Fibroblast of skin of right biceps (primary cell): ENCODE measurements at places on chromosomes 7 and 10.

DNA sequence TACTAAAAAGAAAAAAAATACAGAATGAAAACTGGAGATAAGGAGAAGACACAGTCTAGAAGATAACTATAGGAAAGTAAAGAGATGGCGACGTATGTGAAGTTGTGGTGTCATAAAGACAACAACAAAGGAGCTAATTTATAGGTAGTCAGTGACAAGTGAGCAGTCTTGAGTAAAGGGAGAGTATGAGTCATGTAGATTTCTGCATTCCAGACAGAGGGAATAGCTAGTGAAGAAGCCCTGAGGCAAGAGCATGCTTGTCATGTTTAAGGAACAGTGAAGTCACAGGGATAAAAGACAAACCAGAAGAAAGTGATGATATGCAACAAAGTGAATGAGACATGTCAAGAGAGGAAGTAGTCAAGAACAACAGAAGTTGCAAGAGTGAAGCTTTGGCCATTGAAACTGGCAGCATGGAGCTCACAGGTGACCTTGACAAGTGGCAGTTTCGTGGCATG, 2.3 kb upstream of the MIOS start:
- peak; percentile 88 for DNase-seq

GRCh38 chr7:26074919-26075318, 77.1 kb upstream of the NFE2L3 start:
- no peak for DNase-seq

GRCh38 chr10:5259132-5259951, 62.7 kb downstream of the AKR1C4 start:
- no peak for DNase-seq

- DNase-seq, result no peak
Observed at GRCh38 chr10:52316500-52316899, 2.4 kb downstream of the DKK1 start.

GRCh38 chr7:148772297-148773089, 73.8 kb downstream of the CUL1 start:
- DNase-seq, result peak; percentile 94

- DNase-seq, result no peak
Observed at GRCh38 chr10:86653379-86653778, 968 bp upstream of the OPN4 start.

DNA sequence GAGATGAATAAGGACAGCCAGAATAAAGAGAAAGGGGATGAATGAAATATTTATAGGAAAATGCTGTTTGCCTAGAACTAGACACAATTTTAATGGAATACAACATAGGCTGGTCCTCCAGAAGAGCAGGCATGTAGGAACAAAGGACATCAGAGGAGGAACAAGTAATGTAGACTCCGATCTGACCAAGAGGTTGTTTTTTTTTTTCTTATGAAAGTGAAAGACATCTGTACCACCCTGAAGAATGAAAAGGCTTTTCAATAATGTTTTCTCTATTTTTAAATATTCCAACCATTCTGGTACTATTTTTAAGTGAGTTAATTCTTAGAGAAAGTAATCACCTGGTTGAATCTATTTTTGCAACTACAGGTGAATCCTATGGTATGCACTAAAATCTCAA, 136.9 kb upstream of the PTN start:
- no peak for DNase-seq

DNA sequence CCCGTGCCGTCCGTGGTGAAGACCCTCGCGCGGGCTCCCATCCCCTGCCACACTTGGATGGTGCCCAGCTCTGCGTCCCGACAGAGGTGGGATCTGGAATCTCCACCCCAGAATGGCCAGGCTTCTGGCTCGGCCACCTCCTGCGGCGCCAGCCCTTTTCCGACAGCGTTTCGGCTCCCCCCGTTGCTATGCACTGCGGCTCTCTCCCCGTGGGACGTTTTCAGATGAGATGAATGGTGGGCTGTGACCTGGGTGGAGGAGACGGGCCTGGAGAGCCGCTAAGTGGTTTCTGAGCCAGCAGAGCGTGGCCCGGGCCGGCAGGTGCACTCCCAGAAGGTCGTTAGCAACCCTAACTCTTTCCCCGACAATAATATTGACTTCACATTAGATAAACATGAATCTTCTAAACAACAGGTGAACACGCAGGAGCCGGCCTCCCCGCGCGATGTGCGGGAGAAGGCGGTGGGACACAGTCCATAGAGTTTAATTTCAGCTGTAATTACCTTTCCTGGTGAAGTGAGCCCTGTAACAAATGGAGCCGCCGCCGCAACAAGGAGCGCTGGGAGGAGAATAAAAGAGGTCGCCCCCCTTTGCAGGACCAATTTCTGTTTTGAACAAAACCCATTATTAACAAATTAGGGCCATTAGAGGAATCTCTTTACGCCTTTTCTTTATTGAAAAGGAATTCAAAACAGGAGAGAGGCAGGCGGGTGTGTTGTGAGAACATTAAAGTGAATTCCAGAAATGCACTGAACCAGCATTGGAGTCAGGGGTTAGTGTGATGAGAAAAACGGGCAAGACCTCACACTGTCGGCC, 294.3 kb upstream of the PFKP start:
- DNase-seq, result no peak

DNA sequence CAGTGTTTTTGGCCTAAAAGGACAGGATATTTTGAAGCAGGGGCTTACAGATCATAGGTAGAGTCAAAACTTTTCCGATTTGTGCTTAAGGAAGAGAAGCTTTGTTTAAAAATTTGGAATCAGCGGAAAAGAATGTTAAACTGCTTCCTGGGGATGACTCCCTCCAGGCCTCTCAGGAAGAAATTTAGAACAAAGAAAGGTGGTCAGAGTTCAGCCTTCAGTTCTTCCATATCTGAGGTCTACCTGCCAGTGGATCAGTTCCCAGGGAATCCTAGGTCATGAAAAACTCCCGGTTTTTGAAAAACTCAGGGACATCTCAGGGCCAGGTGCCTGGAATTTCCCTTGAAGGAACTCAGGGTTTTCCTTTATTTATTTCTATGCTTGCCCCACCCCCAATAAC, 100.3 kb downstream of the MCU start:
- DNase-seq, result no peak

DNA sequence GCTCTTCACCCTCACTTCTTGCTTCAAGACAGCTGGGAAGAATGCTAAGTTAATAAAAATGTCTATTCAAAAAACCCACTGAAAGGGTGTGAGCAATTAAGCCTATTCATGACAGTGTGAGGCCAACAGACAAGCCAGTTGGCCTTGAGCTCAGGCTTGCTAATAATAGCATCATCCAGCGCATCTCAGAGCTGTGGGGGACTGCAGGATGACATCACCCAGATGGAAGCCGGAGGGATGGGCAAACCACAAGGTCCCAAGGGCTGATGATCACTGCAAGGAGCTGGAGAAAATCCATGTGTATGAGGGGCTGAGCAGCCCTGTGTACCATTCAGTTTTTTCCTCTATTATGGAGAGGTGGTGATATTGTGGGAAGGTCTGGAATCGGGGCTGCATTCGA, 770.4 kb downstream of the TNS3 start:
- peak; percentile 100 for DNase-seq

- DNase-seq, result no peak
Observed at GRCh38 chr10:7039859-7040258, 371.0 kb downstream of the SFMBT2 start.

GRCh38 chr10:77865580-77866324, 60.8 kb downstream of the DLG5 start:
- no peak for DNase-seq

- no peak for DNase-seq
Observed at GRCh38 chr7:47812429-47813136, 135.7 kb downstream of the PKD1L1 start.

DNA sequence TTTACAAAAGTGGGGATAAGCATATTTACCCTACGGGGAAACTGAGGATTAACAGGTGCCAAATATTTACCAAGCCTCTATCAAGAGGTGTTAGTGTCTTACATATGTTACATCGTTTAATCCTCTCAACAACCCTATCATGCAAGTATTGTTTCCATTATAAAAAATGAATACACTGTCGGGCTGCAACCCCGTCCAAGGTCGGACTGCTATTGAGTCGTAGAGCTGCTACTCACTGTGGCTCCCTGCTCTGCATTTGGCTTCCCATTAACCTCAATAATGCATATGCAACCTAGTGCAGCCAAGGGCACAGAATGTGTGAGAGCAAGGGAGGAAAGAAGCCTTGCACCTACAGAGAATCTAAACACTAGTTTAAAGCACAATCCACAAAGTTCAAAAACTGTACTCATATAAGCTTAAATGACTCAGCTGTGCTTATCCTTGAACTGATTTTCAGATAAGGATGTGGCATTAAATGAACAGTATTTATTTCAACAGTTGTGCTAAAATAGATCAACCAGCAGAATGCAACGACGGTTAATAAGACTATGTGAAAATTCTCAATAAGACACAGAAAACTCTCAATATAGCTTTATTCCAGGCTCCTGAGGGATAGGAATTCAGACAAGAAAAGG, 49.9 kb downstream of the UBE2H start:
- no peak for DNase-seq

DNA sequence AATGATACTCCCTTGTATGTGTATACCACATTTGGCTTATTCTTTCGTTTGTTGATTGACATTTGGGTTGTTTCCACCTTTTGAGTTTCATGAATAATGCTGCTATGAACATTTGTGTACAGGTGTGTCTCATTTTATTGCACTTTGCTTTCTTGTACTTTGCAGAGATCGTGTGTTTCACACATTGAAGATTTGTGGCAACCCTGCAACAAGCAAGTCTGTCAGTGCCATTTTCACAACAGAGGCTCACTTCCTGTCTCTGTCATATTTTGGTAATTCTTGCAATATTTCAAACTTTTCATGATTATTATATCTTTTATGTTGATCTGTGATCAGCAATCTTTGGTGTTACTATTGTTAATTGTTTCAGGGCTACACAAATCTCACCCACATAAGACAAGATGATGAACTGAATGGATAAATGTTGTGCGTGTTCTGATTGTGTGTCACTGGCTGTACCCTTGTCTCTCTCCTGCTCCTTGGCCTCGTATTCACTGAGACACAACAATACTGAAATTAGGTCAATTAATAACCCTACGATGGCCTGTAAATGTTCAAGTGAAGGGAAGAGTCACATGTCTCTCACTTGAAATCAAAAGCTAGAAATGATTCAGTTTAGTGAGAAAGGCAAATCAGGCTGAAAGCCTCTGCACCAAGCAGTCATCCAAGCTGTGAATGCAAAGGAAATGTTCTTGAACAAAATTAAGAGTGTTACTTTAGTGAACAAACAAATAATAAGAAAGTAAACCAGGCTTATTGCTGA, 133.6 kb upstream of the JCAD start:
- DNase-seq, result no peak

DNA sequence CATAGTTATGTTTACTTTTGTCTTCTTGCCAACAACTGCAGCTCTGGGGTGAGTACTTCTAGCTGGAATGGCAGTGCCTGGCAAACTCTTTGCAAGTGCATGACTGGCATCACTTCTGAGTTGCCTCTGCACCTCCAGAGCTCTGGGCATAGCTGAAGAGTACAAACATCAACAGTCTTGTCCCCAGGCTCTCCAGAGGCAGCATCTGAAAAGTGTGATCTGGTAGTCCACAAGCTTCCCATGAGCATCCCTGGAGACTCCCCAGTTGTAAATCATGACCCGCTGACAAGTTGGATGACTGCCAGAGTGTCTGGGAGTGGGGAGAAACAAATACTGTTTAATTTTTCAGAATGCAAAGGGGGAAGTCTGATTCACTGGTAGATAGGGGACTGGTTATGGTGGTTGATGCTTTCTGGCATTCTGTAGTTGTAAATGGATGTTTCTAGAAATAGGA, 138.9 kb upstream of the CDK13 start:
- peak; percentile 89 for DNase-seq

DNA sequence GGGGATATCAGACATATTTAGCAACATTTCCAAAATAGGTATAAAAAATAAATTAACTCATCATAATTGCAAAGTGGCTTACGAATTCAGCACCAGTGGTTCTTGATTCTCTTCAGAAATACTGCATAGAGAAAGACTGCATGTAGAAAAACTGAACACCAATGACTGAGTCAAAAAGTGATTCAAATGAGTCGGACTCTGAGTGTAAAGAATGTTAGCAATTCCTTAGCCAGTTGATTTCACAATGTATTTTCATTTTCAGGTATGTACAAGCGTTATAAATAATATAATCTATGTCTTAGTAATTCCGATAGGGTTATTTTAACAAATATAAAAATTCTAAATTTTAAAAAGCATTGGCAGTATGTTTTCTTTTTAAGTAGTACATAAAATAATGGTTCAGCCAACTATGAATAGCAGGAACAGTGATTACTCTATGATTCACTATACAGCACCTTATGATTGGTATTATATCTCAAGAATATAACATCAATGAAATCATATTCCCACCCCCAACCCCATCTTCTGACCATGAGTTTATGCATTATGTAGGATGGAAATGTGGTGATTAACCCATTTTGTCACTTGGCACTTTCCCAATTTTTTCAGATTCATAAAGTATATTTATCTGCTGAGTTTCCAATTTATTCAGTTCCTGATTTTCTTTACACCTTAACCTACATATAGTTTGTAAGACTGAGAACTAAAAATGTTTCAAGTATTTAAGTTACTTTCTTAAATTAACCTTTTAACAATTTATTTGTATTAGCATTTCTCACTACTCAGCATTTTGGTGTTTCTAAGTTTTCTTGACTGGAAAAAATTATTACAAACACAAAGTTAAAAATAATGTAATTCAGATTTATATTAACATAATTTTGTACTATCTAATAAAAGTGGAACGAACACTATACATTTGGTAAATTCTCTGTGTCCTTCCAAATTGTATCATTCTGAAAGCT, 33.9 kb downstream of the DNAJC1 start:
- DNase-seq, result peak; percentile 47

DNA sequence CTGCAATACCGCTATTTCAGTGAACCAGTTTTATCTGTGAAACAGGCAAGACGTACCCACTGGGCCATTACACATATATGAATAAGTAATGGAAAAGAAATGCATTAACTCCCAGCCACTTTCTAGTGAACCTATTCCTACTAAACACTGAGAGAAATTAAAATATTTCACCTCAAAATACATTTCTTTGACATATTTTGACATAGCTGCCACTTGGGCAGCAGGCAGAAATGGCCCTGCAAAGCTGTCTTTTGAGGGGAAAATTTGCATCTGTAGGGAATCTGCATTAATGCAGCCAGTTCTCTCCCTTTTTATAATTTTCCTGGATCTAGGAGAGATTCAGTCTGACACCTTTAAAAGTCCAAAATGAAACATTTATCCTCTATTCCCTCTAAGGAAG, 714.8 kb upstream of the POM121L12 start:
- DNase-seq, result no peak

DNA sequence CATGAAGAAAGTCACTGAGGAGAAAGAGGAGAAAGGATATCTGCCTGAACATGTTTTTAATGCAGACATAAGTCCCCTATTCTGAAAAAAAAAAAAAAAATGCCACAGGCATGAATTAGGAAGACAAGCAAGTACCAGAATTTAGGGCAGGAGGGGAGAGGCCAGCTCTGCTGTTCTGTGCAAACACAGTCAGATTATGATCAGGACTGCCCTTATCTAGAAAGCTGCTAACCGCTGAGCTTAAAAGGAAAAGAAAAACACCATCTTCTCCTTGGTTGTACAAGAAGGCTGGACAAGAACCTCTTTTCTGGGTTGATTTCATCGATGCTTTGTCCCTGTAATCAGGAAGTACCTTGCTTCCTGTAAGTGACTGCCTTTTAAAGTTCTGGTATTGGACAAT, 15.3 kb upstream of the PWWP2B start:
- no peak for DNase-seq
